ENCODE measurements at places on chromosomes 1 and 21.

- no peak for DNase-seq
These were observed 17.5 kb downstream of the NKAIN1 start for GRCh38 chr1:31222176-31222575.

- no peak for DNase-seq
These were observed 19.7 kb downstream of the KPNA6 start for GRCh38 chr1:32127409-32128198.

DNA sequence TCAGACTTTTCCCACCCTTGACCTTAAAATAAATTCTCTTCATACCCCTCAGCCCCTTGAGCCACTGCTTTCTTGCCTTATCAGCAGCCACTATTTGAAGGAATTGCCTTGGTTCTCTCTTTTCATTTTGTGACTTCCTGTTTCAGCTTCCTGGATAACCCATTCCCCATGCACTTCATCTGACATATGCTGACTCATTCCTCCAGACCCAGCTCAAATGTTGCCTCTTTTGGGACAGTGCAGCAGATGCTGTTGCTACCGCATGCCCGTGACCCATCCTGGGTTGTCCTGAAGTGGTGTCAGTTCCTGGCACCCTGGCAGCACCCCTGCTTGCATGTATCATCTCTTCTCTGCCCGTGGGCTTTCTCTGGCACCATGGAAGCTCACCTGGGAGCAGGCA is 496.1 kb downstream of the PTPRU start:
- no peak for DNase-seq

GRCh38 chr1:15384301-15384901 is 25.3 kb upstream of the EFHD2 start:
- no peak for DNase-seq

- DNase-seq = peak; percentile 21
These were observed 751 bp downstream of the STUM start for GRCh38 chr1:226549094-226549936.

DNA sequence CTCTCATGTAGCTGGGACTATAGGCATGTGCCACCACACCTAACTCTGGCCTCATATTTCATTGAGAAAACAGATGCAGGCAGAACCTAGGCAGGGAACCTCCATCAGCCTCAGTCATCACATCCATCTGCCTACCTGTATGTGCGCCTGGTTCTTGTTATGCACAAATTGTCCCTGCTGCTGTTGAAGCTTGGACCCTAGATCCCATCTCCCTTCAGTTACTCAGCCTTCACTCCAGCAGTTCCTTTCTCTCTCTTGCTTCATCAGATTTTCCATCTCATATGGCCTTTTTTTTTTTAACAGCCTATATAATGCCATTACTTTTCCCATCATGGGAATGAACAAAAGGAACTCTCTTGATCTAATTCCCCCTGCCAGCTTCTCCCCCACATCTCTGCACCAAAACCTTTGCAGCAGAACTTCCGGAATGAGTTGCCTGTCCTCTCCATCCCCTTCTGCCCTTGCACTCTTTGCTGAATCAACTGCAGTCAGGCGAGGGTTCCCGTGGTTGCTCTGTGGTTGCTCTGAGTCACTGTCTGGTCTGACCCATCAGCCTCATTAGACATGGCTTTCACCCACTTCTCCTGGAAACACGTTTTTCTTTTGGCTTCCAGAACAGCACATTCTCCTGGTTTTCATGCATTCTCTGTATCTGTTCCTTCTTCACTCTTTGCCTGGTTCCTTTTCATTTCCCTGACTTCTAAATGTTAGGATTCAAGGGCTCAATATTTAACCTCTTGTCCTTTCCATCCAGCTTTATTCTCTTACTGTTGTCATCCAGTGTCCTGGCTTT is 41.5 kb downstream of the UBE4B start:
- DNase-seq = peak; percentile 72

Measured in stimulated activated CD4-positive, alpha-beta T cell treated with anti-CD3 and anti-CD28 coated beads, Interleukin-2, amount 100 ng/mL, for 24 hours (primary cell).